Fibroblast of lung (primary cell): ENCODE measurements at places on chromosomes 4 and X.

- no peak for DNase-seq
Observed at GRCh38 chr4:154593868-154594267, 3.3 kb upstream of the FGA start.

GRCh38 chr4:112057470-112057869 is 87.8 kb upstream of the FAM241A start:
- no peak for DNase-seq

GRCh38 chrX:117689956-117690355 is 426.7 kb downstream of the KLHL13 start:
- no peak for DNase-seq

GRCh38 chrX:133543654-133544053 is 128.4 kb upstream of the GPC4 start:
- no peak for DNase-seq

- DNase-seq = no peak
Observed at GRCh38 chrX:74797338-74797887, 127.8 kb downstream of the NEXMIF start.

DNA sequence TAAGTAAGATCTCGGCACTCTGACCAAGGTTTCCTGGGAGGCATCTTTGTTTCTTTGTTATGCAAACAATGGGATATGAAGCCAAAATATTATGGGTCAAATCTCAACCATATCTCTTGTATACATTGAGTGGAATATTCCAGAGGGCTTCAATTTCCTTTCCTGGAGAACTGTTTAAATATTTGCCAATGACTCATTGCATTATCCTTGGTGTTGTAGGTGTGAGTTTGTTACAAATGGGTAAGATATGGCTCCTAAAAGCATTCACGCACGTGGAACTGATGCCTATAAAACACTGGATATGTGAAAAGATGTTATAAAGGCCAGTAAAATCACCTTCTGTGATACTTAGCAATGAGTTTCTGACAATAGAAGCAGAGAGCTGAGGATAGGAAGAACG is 150.5 kb upstream of the WDR1 start:
- DNase-seq = no peak
